ENCODE measurements at places on chromosomes 2 and 18. TPM values are rescaled to one million over a fixed set of nuclear protein-coding genes. Genes with fewer than 3 reads are reported as not detected.

Gene DSC3
- total RNA-seq, result 0.75 TPM

DNA sequence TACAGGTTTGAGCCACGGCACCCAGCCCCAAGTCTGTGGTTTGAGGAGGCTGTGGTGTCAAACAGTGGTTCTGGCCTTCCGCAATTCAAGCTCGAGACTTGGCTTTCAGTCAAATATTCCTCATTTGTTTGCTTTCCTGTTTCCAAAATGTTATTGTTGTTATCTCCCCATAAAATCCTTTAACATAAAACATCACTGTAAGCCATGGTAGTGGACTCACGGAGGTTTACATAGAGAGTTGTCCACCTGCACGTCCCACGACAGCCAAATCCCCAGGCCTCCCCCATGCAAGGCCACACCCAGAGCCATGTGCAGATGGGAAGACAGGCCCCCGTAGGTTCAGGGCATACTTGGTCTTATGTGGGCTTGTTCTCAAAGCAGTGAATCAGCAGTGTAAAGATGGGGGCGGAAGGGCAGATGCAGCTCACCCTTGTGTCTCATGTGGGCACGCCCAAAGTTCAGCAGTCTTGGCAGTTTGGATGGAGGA, 18.9 kb upstream of the ST3GAL5 start:
- H3K4me1 ChIP-seq, result peaks cover 9% of the 10 kb centered on the region
- H3K36me3 ChIP-seq, result no peaks in the 10 kb centered on the region
- H3K27me3 ChIP-seq, result peaks cover 3% of the 10 kb centered on the region
- no peak overlapping the region for H3K4me3 ChIP-seq
- no peak for DNase-seq

Gene CROCC2
- 0.04 TPM for total RNA-seq

Gene MARCHF4
- total RNA-seq, result not detected

Gene PCARE
- 0.09 TPM for total RNA-seq

Gene MYCN
- total RNA-seq, result 5.9 TPM

DNA sequence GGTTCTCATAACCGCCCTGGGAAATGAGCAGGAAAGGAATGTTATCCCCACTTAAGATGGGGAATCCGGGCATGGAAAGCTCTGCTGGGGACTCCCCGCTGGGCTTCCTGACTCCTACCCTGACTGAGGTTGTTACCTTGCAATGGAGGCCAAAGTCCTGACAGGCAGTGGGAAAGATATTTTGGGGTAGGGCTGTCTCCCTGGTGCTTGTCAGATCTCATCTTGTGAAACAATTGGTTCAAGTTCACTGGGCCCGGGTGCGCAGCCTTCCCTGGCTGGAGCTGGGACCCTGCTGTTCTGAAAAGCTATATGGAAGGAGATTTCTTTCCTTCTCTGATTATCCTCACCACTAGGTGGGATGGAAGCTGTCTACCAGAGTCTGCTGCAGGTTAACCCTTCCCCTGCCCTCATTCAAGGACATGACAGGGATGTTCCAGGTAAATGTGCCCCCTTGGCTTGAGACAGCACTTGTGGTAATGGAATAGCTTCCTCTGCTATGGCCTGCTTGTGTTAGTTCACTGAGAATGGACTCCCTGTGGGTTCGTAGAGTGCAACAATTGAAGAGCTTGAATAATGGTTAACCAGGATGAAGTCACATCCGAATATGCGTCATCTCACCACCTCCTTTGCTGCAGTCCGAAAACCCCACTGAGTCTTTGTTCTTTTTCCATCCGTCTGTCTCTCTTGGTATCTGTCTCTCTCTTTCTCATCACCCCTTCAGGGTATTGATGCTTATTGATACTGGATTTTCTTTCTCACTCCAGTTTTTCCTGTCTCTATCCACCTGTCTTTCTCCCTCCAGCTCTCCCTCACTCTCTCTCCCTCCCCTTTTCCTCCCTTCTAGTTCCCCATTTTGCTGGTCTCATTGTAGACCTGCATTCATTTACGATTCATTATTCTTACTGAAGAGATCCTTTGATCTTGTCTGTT, 67.8 kb upstream of the EPAS1 start:
- DNase-seq, result no peak
- H3K27me3 ChIP-seq, result no peaks in the 10 kb centered on the region
- no peak overlapping the region for H3K4me3 ChIP-seq
- peaks cover 2% of the 10 kb centered on the region for H3K4me1 ChIP-seq
- no peaks in the 10 kb centered on the region for H3K36me3 ChIP-seq

GRCh38 chr2:128236491-128237035, 82.1 kb downstream of the HS6ST1 start:
- H3K36me3 ChIP-seq, result no peaks in the 10 kb centered on the region
- H3K27ac ChIP-seq, result no peak overlapping the region
- H3K27me3 ChIP-seq, result peaks cover 6% of the 10 kb centered on the region
- no peak overlapping the region for H3K4me3 ChIP-seq

- peaks cover 26% of the 10 kb centered on the region for H3K4me1 ChIP-seq
- H3K27ac ChIP-seq, result no peak overlapping the region
- no peak for DNase-seq
- H3K27me3 ChIP-seq, result peaks cover 44% of the 10 kb centered on the region
- H3K36me3 ChIP-seq, result no peaks in the 10 kb centered on the region
- no peak overlapping the region for H3K4me3 ChIP-seq
These were observed 4.7 kb upstream of the CXCR4 start for GRCh38 chr2:136122661-136123060.

Measured in muscle of leg (tissue), 16 donors.